ENCODE measurements at places on chromosomes 4 and X. TPM values are rescaled to one million over a fixed set of nuclear protein-coding genes. Genes with fewer than 3 reads are reported as not detected.

DNA sequence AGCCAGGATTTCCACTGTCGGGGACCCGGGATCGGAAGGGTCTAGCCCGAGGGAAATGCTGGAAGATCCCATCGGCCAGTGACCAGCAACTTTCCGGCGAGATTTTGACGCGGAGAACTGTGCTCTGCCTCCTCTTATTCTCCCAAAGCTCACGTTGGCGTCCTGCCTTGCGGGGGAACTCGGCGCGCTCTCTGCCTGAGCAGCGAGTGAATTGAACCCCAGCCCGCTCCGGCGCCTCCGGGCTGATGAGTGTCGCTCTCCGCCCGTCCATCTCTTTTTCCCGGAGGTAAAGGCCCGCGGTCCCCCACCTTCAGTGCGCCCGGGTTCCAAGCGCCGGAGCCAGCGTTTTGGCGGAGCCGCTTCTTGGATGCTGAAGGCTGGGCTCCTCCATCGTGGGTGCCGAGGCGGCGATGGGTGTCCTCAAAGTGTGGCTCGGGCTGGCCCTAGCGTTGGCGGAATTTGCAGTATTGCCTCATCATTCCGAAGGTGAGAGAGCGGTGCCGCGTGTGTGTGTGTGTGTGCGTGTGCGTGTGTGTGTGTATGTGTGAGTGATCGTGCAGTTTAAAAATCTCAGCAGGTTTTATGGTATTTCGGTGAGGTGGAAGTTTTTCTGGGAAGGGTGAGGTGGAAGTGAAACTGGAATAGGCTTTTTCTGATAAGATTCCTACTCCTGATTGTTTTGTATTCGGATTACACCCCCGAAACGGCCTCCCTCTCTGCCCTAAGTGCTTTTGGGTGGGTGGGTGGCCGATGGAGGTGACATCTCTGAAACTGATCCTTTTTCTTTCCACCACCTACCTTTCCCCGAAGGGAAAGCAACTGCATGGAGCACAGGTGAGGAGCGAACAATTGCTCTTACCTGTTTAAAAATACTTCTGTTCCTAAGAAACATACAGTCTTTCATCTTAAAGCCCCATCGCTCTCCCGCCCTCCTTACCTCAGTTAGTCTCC, 752 bp downstream of the FRAS1 start:
- DNase-seq = peak; percentile 64

DNA sequence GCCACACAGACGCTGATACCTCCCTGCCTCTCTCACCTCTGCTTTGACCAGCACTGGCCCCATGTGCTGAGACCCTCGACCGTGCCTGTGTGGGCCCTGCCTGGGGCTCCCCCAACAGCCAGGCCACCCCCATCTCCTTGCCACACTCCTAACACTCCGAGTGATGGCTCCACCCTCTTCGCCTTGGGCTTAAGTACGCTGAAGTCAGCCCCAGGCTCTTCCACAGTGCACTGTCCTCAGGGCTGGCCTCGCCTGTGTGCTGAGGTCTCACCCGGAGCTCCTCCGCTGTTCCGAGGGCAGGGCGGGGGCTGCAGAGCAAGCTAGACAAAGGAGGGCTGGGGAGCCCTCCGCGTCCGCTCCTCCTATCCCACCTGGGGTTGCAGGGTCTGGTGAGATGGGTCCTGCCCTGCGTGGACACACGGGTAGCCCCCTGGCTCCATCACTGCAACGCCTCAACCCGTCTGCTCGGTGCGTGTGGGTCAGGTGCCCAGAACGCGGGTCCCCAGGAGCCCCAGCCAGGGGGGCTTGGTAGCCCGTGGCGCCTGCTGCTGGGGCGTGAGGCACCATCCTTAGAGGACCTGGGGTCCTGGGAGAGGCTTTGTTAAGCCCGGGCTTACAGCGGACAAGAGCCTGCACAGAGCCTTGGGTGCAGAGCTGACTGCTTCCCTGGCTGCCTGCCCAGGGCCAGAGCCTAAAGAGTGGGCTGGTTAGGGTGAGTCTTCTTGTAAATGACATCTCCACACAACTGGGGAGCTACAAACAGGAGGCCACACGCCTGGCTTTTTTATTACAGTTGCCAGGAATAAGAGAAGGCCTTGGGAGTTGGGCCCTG, 42.6 kb upstream of the NKX1-1 start:
- no peak for DNase-seq

GRCh38 chr4:25803720-25804225, 59.0 kb downstream of the SEL1L3 start:
- no peak for DNase-seq

GRCh38 chr4:5186271-5187064, 135.2 kb downstream of the STK32B start:
- no peak for DNase-seq

DNA sequence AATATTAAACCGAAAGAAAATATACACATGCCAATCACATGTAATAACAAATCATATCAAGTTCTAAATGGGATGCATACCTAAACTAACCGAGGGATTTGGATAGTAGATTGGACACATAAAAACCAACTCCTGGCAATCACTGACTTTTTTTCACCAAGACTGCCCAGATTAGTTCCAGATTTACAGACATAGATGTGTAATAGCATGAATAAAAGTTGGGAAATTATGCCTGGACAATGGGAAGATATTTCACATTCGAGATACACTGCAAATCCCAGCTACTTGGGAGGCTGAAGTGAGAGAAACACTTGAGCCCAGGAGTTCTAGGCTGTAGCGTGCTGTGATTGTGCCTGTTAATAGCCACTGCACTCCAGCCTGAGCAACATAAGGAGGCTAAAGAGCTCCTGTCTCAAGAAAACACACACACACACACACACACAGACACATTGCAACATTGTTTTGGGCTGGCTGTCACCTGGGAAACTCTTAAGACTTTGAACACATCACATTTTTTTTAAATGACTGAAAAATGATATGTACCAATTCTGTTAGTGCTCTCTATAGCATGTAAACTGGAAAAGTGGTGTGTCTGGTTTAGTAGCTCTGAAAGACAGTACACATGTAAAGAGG, 5.7 kb downstream of the RAB40A start:
- DNase-seq = peak; percentile 44

GRCh38 chr4:87108142-87108546, 112.3 kb downstream of the KLHL8 start:
- DNase-seq = peak; percentile 59

GRCh38 chr4:176150704-176151103, 44.7 kb downstream of the SPATA4 start:
- no peak for DNase-seq

GRCh38 chr4:186024637-186025407, 44.1 kb upstream of the TLR3 start:
- DNase-seq = no peak

Gene SLC4A4
- not detected for total RNA-seq
